ENCODE measurements at places on chromosomes 16 and 17.

GRCh38 chr17:77286391-77286640 lies 145.5 kb downstream of the SEC14L1 start:
- no peak for DNase-seq

DNA sequence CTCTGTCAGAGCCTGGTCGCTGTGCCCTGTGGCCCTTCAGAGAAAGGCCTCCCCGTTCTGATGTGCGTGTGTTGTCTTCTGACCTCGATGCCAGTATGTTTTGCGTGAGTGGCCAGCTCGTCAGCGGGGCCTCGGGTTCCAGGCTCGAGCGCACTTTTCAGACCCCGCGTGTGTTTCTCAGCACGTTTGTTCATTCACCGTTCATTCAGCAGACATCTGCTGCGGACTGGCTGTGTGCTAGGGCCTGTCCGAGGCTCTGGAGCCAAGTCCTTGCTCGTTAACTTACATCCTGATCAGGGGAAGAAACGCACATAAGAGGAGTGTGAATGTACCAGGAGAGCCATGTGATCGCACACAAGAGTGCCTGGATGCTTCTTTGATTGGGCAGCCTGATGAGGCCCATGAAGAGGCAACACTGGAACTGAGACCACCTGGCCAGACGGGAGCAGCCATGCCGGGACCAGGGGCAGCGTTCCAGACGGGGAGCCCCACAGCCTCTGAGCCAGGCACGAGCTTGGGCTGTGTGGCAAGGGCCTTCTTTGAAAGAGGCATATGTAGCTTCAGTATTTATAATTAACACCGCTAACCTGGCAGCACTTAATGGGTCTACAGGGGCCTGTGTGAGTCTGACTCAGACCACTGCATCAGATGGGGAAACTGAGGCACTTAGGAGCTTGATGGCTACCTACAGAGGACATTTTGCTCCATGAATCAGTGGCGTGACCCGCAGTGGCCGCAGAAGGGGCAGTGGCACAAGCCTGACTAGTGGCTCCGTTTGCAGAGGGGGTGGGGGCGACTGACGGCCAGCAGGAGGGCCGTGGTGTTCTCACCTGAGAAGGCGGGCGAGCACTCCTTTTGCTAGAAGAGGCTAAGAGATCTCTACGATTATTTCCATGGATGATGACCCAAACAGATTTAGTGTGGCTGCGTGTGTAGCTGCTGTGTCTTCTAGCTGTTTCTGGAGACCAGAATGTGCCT lies 187.9 kb upstream of the CHMP6 start:
- no peak for DNase-seq

- no peak for DNase-seq
These were observed 74.8 kb upstream of the SMURF2 start for GRCh38 chr17:64736804-64737492.

GRCh38 chr17:279776-280175 lies 72.8 kb downstream of the RPH3AL start:
- DNase-seq: no peak

- no peak for DNase-seq
These were observed 14.7 kb upstream of the KLHL36 start for GRCh38 chr16:84633622-84634021.

- no peak for DNase-seq
These were observed 13.3 kb downstream of the PIK3R5 start for GRCh38 chr17:8952191-8952590.

DNA sequence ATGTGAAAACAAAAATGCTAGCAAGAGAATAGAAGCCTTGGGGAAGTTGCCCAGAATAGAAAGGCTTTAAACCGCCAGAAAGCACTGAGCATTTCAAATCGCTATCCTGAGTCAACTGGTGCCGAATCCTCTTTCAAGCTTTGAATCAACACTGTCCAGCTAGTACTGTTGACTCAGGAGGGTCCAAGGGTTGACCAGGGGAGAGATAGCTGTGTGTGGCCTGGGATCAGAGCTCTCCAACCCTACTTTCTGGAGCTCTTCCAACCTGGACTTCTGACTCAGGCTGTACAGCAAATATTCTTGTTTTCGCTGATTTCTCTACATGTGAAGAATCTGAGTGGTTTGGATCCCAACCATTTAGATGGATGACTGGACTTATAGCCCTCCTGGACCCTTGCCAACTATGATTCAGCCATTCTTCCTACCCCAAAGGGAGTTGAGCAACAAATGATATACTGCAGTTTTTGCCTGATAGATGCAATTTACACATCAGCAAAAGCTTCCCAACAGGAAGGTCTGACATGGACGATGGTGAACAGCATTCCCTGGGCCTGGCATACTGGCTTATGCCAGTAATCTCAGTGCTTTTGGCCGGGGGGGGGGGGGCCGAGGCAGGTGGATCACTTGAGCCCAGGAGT lies 154.0 kb upstream of the SDK2 start:
- no peak for DNase-seq

DNA sequence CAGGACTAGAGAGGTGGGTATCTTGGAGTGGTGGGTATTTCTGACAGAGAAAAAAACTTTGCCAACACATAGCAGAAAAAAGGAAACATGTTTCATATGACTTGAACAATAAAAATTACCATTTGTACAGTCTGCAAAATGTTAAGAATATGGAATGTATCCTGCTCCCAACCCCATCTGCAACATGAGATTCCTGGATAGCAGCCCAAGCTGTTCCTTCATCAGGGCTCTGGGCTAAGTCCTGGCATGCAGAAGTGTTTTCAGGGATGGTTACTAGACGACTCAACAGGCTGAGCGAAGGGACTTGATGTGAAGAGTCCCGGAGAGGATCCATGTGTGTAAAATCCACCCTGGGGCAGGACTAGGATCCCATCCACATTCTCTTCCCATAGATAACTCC lies 121.0 kb upstream of the IRX3 start:
- no peak for DNase-seq

- DNase-seq: no peak
These were observed 895 bp downstream of the SEPTIN1 start for GRCh38 chr16:30381291-30382041.
